ENCODE measurements at places on chromosomes 6 and 20.

- peak; percentile 57 for DNase-seq
These were observed 193.0 kb downstream of the ZFAND3 start for GRCh38 chr6:38012573-38012972.

DNA sequence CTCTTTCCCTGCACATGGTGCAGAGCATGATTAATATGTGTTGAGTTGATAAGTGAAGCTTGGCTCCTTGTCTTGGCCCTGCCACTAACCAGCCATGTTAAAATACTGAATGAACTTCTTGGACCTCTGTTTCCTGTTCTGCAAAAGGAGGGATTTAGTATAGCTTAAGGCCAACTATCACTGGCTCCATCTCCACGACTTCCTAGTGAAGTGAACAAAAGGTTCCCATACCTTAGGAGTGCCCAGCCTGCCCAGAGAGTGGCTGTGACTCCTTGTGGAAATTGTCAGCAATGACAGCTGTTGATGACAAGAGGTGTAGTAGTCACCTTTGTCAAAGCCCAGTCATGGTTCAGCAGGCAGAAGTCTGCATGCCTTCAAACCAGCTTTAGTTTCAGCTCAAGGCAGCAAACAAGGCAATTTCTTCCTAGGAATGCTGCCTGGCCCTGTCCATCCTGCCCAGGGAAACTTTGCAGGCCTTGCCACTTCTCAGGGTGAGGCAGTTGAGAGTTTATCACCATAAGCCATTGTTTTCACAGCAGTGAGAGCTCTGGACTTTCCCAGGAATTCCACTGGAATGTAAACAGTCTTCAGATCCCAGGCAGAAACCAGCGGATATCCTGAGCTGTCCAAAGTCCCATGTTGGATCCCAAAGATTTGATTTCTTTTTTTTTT, 169.7 kb upstream of the TNFAIP3 start:
- no peak for DNase-seq

- peak; percentile 18 for DNase-seq
These were observed 112.1 kb upstream of the BCLAF1 start for GRCh38 chr6:136401749-136402148.

DNA sequence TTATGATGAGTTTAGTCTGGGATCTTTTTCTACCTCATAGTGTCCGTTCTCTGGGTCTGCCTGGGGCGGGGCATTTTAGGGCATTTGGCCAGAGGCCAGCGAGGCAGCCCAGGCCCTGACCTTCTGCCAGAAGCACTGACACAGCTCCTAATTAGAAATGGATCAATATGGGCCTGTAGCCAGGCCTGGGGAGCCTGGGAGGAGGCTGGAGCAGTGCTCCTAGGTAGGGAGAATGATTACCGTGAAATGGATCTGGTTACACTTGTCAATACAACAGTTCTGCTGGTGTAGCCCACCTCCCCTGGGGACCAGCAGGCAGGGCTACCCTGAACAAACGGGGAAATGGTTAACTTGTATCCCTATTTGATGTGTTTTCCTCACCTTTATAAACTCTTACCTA, 23.0 kb downstream of the RALY start:
- DNase-seq: no peak

DNA sequence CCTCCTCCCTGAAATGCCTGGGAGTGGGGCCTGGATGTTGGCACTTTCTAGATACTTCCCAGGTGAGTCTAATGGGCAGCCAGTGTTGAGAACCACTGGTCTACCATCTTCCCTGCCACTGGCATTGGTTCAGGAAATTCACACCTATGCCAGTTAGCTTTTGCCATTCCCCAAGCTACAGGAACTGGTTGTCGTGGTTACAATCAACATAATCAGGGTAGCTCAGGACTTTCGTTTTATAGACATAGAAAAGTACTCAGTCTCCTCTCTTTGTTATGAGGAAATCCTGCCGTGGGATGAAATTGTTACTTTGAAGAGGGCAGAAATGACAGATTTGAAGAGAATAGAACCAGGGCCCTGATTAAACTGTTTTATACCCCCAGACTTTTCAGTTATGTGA, 127.9 kb upstream of the FOXO3 start:
- no peak for DNase-seq

DNA sequence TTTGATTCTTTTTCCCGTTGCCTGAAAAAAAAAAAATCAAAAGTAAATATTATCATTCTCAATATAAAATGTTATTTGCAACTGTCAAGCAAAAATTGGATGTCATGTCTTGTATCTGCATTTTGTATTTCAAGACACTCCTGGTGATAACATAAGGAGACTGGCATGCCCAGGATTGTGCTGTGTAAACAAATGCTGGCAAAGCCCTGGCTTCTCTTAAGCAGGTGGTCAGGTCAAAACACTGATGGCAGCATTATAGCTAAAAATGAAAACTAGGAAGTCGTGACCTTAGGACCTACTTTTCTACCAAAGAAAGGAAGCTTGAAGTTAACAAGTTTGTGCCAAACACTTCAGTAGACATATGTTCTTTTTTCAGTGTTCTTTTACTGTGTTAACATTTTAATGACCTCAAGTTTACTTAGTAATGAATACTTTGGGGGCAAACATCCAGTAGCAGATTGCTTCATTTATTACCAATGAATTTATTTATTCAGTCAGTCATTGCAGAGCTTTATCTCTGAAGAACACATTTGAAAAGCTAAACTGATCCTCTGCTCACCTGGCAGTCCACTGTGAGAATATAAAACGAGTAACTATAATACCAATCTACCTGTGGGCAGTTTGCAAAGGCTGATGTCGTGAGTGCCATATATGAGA, 243.1 kb upstream of the FLRT3 start:
- no peak for DNase-seq

- peak; percentile 66 for DNase-seq
These were observed 3.2 kb upstream of the ANKRD60 start for GRCh38 chr20:58231683-58232082.

- DNase-seq: no peak
These were observed 28.3 kb downstream of the PTGIS start for GRCh38 chr20:49539481-49540231.

DNA sequence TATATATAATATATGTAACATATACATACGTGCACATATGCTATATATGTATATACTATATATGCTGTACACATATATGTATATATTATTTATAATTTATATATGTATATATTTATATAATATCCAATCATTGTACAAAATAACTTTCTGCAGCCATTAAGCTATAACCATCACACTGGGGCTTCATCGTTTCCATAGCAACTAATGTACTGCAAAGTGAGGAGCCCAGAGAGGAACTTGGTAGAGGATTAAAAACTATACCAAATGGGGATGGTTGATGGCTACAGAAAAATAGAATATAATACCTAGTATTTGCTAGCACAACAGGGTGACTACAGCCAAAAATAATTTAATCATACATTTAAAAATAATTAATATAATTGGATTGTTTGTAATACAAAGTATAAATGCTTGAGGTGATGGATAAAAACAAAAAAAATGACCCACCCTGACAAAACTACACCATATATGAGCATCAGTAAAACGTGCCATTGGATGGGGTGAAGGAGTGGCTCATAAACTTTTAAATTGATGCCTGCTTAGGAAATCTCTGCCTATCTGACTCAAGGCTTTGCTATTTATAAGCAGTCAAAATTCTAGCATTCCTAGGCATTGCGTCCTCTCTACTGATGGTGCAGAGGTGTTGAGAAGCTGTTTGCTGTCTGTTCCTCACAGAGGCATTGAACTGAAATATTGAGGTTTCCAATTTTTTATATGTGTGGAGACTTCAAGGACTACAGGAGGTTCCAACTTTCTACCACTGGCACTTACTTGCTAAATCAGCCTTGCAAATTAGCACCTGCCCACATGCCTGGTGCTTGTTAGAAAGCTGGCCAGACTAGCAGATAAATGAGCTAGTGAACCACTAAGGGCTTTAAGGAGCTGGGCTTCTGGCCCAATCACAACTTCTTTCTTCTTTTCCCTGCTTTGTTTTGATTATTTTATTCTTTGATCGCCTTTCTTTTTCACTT, 190.1 kb downstream of the SCP2D1 start:
- peak; percentile 26 for DNase-seq

DNA sequence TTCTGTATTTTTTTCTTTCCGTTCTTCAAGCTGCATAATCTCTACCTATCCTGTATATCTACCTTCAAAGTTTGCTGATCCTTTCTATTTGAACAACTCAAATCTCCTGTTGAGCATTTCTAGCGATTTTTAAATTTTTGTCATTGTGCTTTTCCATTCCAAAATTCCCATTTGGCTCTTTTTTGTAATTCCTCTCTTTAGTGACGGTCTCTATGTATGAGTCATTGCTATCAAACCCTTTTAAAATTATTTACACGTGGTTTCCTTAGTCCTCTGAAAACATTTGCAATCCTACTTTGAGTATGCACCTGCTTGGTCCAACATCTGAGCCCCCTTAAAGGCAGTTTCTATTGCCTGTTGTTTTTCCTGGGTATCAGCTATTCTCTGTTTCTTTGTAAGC, 100.5 kb upstream of the FOXC1 start:
- DNase-seq: no peak

DNA sequence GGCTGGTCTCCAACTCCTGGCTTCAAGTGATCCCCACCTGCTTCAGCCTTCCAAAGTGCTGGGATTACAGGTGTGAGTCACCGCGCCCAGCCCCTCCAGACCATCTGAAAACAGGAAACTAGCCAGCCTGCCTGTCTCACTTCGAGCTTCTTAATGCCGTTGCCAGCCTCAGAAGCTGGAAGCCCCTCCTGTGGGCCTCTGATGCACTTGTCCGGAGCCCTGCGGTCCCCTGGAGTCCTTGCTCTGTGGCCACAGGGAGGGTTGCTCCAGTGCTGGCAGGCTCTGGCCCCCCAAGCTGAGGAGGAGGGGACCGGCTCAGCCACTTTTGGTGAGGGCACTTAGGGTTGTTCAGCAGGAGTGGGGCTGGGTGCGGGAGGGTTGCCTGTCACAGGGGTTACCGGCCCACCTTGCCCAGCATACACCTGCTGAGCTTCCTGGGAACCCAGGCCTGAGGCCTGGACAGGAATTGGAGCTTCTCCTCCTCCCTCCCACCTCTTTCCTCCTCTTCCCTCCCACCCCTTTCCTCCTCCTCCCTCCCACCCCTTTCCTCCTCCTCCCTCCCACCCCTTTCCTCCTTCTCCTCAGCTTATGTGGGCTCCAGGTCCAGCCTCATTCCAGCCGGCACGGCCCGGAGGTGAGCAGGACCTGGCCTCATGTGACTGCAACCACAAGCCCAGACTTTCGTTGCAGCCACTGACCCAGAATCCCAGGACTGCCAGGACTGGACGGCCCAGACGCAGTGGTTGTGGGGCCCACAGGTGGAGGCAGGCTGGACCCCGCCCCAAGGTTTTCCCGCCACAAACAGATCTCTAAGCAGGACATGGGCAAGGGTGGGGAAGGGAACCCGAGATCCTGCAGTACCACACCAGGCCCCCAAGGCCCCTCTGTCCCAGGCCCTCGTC, 9.4 kb upstream of the BIRC7 start:
- no peak for DNase-seq

- DNase-seq: no peak
These were observed 1.4 kb upstream of the CHD6 start for GRCh38 chr20:41619360-41620100.

GRCh38 chr6:133555685-133556084, 314.5 kb downstream of the EYA4 start:
- DNase-seq: no peak

DNA sequence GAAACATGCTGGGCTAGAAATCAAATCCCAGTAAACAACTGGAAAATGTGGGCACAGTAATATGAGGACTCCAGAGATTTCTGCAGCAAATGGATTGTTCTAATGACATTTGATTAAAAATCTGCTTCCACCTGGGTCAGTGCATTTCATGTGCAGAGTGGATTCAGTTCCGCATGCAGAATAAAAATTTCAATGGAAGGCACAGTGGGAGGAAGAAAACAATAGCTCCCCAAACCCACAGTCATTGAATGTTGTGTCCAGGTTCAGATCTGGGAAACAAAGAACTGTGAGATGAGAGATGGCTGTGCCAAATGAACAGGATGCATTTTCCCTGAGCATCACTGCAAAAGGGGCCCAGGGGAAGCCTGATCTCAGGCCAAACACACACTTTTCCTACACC, 403.1 kb downstream of the BTBD9 start:
- DNase-seq: no peak

DNA sequence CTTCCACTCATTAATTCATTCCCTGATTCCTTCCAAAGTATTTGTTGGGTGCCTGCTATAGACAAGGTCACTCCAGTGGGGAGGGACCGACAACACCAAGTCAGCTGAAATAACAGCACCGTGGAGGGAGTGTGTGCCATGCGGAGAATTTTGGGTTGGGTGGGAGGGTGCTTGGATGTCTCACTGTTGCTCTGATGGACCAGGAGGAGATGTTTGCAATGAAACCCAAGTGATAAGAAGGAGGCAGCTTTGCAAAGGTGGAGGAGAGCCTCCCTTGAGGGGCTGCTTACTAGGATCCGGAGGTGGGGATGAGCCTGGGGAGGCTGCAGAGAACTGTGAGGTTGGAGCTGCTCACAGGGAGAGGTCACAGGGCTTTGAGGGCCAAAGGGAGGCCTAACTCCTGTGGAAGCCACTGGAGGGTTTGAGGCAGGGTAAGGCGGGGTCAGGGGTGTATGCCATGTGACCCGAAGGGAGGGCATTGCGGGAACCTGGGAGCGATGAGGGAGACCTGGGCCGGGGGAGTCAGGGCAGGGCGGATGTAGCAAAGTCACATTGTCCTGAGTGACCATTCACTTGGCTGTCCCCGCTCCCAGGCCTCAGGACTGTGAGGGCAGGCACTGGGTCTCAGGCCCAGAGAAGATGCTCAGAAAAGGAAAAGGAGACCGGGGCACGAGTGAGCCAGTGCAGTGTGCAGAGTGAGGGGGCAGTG, 124.5 kb downstream of the PHACTR3 start:
- no peak for DNase-seq

DNA sequence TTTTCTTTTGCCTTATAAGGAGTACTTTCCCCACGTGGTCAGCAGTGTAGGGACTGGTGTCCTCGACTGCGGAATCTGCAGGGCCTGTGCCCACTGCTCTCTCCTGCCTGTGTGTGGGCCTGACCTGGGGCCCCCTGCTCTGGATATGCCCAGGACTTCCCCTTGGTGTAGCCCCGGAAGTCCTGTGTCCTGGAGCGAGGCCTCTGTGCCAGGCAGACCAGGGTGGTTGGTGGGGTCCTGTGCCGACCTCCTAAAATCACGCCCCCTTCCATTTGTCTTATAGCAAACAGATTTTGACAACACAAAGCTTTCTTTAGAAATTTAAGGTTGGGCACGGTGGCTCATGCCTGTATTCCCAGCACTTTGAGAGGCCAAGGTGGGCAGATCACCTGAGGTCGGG, 64.2 kb downstream of the DLL1 start:
- no peak for DNase-seq
